Stimulated activated CD8-positive, alpha-beta memory T cell treated with anti-CD3 and anti-CD28 coated beads, Interleukin-4, amount 100 ng/mL, for 1 hour (primary cell): ENCODE measurements at places on chromosomes 7 and 10.

DNA sequence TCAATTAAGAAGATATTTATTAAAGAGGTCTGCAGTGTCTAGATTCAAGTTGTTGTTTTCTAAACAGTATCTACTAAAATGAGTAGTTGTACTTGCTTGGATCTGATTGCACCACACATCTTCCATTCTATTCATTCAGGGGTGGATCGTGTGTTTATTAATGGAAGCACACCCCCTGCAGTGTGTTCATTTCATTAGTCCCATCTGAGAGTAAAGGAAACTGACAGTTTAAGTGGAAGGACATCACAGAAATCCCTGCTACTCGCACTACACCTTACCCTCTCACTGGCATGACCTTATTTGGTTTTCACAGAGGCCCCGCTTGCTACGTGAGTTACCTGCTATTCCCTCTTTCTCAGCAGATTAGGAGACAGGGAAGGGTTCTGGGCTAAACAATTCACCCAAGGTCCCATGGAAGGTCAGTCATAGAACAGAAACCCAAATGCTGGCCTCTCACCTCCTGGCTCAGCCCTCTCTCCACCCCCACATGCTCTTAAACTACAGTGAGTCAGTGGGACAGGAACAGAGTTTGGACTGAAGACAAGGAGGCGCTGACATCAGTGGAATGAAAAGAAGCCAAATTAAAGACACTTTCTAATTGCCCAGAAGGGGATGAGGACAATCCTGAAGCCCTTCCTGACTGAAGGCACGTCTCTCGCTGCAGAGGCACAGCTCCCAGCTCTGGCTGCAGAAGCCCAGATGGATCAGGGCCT lies 369.2 kb upstream of the NRP1 start:
- DNase-seq, result no peak

DNA sequence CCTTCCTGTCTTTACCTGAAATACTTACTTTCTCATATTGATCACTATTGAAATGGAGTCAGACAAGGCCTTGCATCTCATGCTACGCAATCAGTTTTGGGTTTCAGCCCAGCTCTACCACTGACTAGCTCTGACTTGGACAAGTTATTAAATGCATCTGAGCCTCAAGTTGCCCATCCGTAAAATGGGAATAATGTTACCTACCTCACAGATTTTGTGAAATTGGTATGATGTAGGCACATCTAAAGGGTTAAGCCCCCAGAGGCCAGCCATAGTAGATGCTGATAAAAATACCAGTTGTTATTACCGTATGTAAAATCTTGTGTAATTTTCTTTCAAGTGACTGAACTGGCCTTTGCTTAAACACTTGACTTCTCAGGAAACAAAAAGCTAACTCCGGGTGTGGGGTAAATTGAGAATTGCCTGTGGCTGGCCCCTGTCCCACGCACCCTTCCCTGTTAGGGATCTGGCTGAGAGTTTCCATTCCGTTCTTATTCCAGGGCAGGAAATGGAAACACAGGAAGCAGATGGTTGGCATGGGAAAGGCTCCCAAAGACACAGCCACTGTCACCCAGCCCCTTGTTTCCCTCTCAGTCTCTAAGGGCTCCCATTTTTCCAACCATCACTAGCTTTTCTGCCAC lies 7.5 kb downstream of the DUSP5 start:
- DNase-seq, result no peak

DNA sequence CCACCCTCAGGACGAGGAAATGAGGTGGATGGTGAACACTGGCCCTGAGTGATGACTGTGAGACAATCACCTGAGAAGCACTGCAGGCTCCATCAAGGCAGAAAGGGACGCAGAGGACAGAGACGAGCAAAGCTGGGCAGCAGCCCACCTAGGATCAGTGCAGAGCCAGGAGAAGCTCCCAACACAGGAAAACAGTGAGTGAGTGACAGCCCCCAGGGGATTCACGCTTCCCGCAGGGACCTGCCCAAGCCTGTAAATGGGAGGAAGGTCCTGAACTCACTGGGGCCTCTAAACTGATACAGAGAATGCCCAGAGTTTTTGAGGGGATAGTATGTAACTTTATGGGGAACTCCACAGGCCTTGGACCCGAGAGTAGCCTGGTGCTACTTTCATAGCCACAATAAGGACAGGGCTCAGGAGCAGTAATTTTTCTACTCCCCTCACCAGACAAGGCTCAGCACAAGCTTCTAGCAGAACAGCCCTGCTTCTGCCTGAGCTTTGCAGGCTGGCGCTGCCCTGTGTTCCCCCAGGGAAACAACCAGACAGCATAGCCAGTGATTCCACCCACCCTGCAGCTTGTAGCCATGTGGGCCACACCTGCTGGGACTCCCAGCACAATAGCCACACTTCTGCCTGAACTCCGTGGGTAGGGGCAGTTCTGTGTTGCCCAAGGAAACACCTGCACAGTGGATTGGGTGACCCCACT lies 708.4 kb downstream of the POM121L12 start:
- no peak for DNase-seq

DNA sequence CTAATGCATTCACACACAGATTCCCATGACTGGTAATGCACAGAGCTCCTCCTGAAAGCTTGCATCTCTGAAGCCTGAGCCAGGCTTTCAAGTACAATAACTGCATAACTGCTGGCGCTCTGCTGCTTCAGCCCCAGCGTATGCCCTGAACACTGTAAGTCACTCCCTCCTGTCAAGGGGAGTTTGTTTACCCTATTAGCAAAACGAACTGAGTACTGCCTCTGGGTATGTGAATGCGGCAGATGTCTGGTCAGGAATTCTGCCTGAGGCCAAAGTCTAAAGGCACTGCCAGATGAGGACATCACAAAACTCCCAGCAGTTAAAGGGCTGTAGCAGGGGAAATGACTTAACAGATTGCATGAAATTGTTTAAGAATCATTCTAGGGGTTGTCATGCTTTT lies 97.7 kb downstream of the NRCAM start:
- DNase-seq, result no peak

GRCh38 chr10:89367529-89367928 lies 10.3 kb upstream of the IFIT1B start:
- DNase-seq, result no peak

GRCh38 chr7:155282671-155283070 lies 15.0 kb upstream of the INSIG1 start:
- no peak for DNase-seq

GRCh38 chr7:128240696-128241386 lies at the start of gene LEP:
LEP (plus strand) TSS chr7:128241278; CDS start chr7:128252019, 10,741 bp downstream.
- no peak for DNase-seq

- no peak for DNase-seq
Observed at GRCh38 chr7:146736446-146737190, 620.0 kb downstream of the CNTNAP2 start.

- DNase-seq, result no peak
Observed at GRCh38 chr10:397321-398068, 262.2 kb downstream of the ZMYND11 start.

GRCh38 chr10:110433740-110434139 lies 64.0 kb upstream of the DUSP5 start:
- no peak for DNase-seq

DNA sequence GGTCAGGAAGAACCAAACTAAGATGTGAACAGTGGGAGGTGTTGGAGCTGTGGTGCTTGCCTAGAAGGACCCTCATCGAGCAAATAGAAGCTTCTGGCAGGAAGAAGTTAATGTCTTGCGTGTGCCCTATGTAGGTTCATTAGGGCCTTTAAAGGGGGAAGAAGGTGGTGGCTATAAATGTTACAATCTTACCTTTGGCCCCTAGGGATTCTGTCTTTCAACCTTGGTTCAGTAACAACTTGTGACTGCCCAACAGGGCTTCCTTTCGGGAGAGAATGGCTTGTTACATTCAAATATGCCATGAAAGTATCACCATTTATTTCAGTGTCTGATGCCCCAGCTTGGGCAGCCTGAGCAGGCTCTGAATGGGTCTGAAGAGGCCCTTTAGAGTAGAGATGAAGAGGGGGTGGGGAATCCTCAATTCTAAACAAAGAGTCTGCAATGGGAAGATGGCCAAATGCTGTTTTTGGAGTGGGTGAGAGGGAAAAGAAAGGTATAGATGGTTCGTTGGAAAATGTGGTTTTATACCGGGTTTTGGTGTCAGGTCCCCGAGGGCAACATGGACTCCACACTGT lies 108.0 kb downstream of the TCF7L2 start:
- DNase-seq, result no peak

DNA sequence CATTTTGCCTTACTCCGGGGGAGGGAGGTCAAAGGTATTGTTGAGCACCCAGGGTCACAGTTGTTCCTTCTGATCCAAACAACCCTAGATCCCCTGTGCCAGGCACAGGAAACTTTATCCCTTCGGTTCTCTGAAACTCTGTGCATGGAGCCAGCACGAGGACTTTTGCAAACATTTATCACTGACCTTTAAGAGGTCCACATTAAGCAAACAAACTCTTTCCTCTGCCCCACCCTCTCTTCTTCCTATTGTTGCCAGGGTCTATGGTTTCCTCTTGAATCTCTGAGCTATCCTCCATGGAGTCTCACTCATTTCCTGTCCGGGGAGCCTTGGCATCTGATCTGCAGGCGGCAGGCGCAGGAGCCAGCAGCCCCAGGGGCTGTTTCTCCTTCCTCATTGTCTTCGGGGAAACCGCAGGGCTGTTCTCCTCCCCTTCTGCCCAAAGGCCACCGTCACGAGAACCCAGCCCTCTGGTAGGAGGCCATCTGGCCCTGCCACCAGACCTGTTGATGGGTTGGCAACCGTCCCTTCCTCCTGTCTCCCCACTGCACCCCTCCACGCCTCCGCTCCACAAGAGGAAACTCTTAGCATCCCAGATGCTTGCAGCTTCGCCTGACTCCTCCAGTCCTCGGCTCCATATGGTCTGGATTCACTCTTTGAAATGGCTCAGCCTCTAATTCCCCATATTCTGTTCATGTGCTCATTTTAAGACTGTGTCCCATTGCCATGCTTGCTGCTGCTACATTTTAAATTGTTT lies 327.3 kb upstream of the NRP1 start:
- DNase-seq, result no peak

- DNase-seq, result no peak
Observed at GRCh38 chr7:33578881-33579672, 326.3 kb upstream of the BMPER start.

DNA sequence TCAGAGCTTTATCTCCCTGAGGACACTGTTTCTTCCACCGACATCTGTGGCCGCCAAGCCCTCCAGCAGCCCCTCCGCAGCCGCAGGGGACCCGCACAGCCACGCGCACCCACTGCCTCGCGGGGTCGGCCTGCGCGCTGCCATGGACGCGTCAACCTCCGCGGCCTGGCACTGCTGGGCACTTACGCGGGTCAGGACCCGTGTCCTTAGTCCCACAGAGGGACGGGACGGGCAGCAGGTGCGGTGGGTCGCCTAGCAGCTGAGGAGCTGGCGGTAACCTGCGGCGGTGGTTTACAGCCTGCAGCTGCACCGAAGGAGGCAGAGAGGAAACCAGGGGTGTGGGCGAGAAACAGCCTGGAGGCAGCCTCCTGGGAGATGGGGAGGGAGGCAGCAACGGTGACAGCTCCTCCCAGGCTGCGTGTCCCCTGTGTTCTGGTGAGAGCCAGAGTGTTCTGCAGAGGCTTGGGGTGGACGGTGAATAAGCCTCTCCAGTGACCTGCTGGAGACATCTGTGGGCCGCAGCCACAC lies 61.3 kb downstream of the SEC61G start:
- DNase-seq, result no peak

DNA sequence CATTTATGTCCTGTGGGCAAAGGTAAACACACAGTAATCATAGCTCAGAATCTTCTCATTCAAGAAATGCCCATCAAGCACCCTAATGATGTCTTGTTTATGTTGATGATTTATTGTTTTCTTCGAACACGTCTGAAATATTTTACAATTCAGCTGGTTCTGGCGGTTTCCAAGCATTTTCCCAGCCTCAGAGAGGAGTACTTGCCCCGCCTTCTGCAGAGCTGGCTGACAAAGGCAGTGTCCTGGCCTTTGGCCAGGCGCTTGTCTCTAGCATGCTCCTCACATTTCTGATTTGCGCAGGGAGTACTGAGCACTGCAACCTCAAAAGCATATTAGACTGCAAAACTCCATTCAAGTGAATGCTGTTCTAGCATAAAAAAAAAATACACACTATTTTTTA lies 314.2 kb upstream of the GNAI1 start:
- no peak for DNase-seq
